Endodermal cell (in vitro differentiated cells): ENCODE measurements at places on chromosomes 3 and 15. TPM values are rescaled to one million over a fixed set of nuclear protein-coding genes. Genes with fewer than 3 reads are reported as not detected.

SOX2 gene
- total RNA-seq, result 39.5 and 55.0 TPM in 2 replicates

GRCh38 chr3:139227827-139228226, 116.0 kb upstream of the MRPS22 start:
- no peak overlapping the region for H3K4me3 ChIP-seq
- no peaks in the 10 kb centered on the region for H3K36me3 ChIP-seq
- H3K27me3 ChIP-seq, result no peaks in the 10 kb centered on the region
- no peak overlapping the region for H3K27ac ChIP-seq
- H3K4me1 ChIP-seq, result no peaks in the 10 kb centered on the region

CYP1A1 gene
- 0.31 TPM in 1 of 3 replicates, not detected in the others for total RNA-seq

GRCh38 chr15:52733088-52733487, 53.9 kb upstream of the ATOSA start:
- no peak overlapping the region for H3K4me3 ChIP-seq
- H3K36me3 ChIP-seq, result no peaks in the 10 kb centered on the region
- no peaks in the 10 kb centered on the region for H3K27me3 ChIP-seq
- H3K4me1 ChIP-seq, result peaks cover 3% of the 10 kb centered on the region
- no peak for DNase-seq
- no peak overlapping the region for H3K27ac ChIP-seq

DNA sequence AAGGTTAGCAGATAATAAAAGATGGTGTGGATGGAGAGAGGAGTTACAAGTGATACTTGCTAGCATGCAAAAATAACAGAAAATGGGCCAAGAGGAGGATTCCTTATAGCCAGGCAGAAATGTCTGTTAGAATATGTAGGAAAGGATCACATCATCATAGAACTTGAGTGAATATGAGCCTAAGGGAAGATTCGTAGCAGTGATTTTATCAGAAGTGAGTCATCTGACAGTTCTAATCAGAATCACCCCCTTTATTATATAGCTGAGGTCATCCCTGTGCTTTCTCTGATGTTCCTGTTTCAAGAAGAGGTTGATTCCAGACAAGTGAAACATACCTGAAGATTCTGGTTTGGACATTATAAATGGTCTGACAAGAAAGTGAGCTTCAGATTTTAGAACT, 22.9 kb downstream of the EXOG start:
- no peak overlapping the region for H3K27ac ChIP-seq
- H3K27me3 ChIP-seq, result no peaks in the 10 kb centered on the region
- peaks cover 19% of the 10 kb centered on the region for H3K36me3 ChIP-seq
